Right renal pelvis (tissue), 4 donors: ENCODE measurements at places on chromosomes 13 and 19.

- no peak for DNase-seq
These were observed 46.2 kb upstream of the UQCRFS1 start for GRCh38 chr19:29259153-29259552.

DNA sequence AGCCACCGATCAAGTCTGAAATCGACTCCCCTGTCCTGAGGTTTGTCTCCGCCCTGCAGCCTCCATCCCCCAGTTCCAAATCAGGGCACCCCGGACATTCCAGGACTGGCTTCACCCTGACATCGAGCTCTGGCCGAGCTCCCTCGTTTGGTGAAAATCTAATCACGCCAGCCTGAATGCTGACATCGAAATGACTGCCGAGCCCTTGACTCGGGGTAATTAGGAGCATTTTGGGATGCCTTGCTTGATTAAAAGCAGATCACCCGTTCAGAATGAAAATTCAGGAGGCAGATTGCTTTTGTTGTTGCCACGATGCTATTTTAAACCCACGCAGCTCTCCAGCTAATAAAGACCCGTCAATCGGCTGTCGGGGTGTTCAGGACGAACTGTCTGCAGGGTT lies 34.3 kb downstream of the ZNRF4 start:
- DNase-seq = no peak

GRCh38 chr19:33627526-33627925 lies 5.8 kb downstream of the CHST8 start:
- DNase-seq = no peak

DNA sequence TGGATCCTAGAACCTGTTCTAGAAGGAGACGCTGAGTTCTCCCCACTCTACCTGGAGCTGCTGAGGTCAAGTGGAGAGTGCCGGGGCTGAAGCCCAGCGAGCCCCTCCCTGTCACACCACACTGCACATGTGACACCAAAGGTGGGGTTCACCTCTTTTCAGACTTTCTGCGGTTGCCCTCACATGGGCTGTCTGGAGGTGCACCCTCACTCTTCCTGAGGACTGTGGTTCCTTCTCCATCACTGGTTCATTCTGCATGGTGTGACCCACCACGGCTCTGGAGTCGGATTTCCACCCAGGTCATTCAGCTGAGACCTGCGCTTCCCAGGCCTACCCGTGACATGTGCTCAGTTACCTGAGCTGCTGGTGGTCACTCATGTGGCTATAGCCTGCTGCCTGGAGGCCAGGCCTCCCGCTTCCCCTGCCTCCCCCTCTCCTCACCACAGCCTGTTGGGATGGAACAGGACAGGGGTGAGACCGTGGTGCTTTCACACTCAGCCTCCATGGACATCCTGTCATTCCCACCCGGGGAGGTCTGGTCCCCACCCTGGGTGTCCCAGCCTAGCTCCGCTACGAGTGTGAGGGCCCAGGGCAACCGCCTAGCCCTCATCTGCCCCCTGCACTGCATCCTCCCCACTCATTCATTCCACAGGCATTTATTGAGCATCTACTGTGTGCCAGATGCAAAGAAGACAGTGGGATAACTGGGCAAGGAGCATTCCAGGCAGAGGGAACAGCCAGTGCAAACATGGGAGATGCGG lies 605 bp upstream of the A1BG start:
- no peak for DNase-seq

GRCh38 chr13:24052547-24053518 lies 107.7 kb upstream of the SPATA13 start:
- DNase-seq = no peak
